ENCODE measurements at places on chromosomes 3 and 15.

GRCh38 chr3:133931084-133931483 lies 35.4 kb upstream of the RAB6B start:
- DNase-seq: no peak

DNA sequence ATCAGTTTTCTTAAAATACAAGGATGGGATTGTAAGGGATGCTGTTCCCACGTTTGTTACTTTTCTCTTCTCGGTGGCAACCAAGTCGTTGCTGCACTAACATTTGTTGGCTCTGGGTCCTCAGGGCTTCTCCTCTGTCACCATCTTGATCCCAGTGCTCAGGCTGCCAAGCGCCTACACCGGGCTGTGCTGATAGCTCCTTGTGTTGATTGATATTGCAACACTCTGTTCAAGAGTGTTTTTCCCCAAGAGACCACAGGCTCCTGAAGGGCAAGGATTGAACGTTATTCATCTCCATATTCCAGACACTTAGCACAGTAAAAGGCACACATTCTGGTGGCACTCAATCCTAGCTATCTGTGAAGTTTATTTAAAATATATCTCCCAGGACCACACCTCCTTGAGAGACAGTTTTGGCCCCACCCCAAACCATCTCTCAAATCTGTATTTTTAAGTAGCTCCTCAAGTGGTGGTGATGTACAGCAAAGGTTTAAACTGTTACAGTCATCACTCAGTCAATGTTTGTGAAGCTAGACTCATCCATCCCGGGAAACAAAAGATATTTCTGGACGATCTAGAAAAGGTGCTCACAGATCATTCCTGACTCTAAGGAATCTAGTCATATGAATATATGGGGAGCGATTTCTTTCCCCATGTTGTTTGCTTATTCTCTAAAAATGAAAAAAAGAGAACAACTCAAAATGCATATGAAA lies 38.5 kb upstream of the FOXP1 start:
- DNase-seq: no peak

- DNase-seq: peak; percentile 53
Measured at GRCh38 chr3:52253314-52254304, 8.1 kb downstream of the PPM1M start.

DNA sequence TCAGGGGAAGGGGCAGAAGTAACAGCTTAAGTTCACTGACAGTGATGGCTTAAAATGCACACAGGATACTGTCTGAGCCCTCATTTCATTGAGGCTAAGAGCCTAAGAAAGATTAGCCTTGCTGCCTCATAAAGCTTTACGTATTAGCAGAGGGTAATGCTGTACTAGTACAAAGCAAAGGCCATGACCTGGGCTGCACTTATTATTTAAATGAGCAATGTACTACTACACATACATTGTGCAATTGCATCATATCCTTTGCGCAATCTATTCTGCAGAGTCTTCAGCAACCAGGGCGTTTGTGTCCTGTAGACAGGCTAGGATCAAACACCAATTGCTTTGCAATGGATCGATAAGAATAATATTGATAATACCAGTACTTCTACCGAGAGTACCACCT lies 221.8 kb downstream of the TPRG1 start:
- no peak for DNase-seq

- no peak for DNase-seq
Measured at GRCh38 chr3:194140520-194141414, 4.8 kb downstream of the HES1 start.

GRCh38 chr3:67699882-67700281 lies 45.5 kb upstream of the SUCLG2 start:
- no peak for DNase-seq

- no peak for DNase-seq
Measured at GRCh38 chr15:60118146-60118545, 114.0 kb downstream of the FOXB1 start.

GRCh38 chr3:156952011-156952410 lies 125.9 kb downstream of the LEKR1 start:
- no peak for DNase-seq

DNA sequence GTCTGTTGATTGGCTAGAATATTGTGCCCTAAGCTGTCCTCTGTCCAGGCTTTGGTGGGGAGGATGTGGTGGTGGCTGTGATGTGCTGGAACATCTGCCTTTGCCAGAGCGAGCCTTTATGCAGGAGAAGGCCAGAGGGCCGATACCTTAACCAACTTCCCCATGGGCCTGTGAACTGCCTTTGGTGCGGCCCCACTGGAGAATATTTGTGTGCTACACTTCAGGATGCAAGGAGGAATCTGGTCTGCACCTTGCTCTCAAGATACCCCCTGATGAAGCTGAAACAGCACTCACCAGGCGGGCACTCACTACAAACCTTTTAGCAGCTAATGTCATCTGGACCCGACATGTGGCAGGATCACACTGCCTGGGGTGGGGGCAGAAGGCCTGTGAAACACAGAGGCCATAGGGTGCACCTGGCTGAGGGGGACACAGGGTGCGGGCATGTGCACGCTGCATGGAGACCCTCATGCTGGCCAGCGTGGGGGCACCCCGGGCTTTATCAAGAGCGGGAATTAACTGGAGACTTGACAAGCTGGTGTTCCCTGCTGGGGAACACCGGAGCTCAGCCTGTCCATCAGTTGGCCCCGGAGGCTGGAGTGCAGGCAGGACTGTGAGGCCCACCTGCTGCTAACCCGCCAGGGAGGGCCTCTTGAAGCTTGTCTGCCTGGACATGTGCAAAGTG lies 16.4 kb downstream of the PRR23E start:
- DNase-seq: no peak

DNA sequence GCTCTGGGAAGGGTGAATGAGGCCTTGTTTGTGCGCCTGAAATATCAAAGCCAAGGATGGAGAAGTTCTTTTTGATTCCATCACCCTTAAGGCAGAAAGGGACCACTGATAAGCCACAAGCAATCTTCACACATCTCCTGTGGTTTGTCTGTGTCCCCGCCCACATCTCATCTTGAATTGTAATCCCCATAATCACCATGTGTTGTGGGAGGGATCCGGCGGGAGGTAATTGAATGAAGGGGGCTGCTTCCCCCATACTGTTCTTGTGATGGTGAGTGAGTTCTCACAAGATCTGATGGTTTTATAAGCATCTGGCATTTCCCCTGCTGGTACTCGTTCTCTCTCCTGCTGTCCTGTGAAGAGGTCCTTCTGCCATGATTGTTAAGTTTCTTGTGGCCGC lies 329.6 kb upstream of the RGMA start:
- no peak for DNase-seq

DNA sequence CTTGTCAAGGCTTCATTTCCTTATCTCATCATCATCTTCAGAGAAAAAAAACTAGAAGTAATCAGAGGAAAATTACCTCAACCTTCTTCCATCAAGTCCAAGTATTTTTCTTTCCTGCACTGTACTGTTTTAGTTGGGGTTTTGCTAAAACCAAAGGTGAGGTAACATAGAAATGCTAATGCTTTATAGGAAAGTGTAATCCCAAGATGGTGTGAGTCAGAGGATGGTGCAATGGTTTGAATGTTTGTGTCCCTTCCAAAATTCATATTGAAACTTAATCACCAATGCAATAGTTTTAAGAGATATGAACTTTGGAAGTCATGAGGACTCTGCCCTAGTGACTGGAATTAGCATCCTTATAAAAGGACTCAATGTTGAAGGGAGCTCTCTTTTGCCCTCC lies 79.5 kb downstream of the KBTBD8 start:
- no peak for DNase-seq

DNA sequence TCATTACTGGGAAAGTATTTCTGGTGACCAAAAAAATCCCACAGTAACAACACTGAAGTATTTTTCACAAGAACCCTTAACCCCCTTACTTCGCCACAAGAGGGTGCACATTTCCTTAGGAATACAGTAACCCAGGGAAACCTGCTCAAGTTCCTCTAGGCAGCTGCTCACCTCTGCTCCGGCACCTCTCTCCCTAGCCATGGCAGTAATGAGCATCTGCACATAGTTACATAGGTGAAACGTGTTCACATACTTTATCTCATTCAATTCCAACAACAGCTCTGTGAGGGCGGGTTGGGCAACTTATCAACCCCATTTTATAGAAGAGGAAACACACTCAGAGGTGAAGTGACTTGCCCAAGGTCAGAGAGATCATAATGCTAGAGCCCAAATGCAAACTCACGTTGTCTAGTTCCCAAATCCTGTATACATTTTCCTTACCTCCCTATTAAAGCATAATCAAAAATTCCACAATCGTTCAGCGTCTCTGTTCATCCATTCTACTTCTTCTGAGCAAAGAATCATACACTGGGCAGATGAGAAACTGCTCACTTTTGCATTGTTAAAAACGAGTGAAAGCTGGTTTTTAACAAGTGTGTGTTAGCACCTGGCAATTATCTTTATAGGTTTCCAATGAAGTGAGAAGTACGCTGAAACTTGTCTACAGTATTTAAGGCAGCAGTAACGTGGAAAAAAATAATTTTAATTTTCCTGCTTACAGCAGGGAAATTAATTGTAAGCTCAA lies 90.7 kb downstream of the IGF2BP2 start:
- no peak for DNase-seq

- no peak for DNase-seq
Measured at GRCh38 chr3:93904568-93904967, 69.1 kb downstream of the PROS1 start.

GRCh38 chr15:72276326-72276700 lies 4.0 kb upstream of the PARP6 start:
- DNase-seq: no peak

DNA sequence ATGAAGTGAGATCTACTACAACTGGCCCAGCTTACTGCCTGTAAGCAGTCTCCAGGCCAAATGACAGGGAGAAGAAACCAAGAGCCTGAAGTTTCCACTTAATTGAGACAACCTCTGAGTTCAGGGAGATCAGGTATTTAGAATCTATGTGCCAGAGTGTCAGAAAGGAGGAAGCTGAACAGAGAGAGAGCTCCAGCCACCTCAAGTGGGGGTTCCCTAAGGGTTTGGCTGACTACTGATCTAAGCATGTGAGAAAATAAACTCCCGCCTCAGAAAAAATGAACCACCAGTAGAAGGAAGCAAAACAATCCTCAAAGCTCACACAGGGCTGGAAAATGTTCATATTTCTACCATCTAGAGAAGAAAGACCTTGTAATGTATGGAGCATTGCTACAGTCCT lies 25.0 kb downstream of the ADAM10 start:
- no peak for DNase-seq

- DNase-seq: no peak
Measured at GRCh38 chr3:61343543-61343942, 92.3 kb upstream of the FHIT start.

DNA sequence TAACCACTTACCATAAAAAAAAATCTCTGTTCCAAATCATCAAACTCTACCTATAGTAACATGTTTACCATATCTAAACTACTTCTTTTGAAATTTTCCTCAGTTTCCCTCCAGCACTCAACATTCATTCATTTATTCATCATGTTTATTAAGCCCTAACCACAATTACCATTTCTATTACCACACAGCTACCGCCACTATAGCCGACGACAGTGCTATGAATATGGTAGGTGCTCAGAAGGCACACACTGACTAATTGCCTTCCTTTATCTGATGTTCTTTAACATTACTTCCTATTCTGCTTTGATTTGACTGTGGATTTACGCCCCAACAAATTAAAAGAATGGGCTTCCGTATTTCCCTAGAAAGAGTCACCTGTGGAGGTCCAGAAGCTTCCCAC lies 43.9 kb downstream of the GUCA1C start:
- no peak for DNase-seq

GRCh38 chr3:40663280-40663679 lies 138.5 kb downstream of the ZNF621 start:
- DNase-seq: no peak

- DNase-seq: no peak
Measured at GRCh38 chr3:98731720-98732285, 31.3 kb upstream of the ST3GAL6 start.

- no peak for DNase-seq
Measured at GRCh38 chr15:100689131-100689899, 86.9 kb downstream of the ASB7 start.

Measured in activated T-helper 1 cell treated with anti-CD3 and anti-CD28 coated beads, Interleukin-2, amount 50 U/mL, for 16 hours (primary cell).